Fibroblast of upper back skin (primary cell): ENCODE measurements at places on chromosomes 5 and 9.

DNA sequence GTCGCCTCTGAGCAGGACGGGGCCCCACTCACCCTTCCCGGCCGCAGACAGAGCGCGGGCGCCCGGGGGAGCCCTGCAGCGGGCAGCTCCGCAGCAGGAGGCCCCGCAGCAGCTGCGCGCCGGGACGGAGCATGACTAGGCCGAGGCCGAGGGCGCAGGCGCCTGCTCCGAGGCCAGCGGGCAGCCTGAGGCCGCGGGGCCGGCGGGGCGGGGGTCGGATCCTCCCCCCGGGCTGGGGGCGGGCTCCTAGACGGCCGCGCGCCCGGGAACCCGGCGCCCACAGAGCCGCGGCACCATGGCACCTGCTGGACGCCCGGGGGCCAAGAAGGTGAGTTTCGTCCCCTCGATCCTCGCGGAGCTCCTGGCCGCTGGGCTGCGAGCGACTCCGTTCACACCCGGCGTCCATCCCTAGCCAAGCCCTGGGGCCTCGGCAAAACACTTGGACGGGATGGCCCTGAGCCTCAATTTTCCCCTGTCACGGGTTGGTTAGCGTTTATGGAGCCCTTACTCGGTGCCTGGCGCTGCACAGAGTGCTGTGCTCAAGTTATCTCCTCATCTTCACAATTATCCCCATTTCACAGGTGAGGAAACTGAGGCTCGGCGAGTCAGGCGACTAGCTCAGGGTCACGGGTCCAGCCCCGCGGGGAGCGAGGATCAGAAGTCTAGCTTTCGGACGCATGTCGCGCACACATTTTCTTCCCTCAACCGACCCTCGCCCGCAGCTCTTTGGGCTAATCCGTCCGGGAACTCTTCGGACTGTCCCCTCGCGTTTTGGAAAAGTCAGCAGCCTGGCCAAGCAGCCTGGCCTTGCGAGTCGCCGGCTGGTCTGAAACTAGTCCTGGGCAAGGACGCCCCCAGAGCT lies at the start of the genes BHMT2 and DMGDH:
BHMT2 (plus strand) TSS at position 280 of the 862 bp plus-strand sequence; CDS start at position 296, 16 bp downstream.
DMGDH (minus strand) TSS at position 187 of the 862 bp plus-strand sequence; CDS start at position 133, 54 bp downstream.
- DNase-seq: peak; percentile 55

DNA sequence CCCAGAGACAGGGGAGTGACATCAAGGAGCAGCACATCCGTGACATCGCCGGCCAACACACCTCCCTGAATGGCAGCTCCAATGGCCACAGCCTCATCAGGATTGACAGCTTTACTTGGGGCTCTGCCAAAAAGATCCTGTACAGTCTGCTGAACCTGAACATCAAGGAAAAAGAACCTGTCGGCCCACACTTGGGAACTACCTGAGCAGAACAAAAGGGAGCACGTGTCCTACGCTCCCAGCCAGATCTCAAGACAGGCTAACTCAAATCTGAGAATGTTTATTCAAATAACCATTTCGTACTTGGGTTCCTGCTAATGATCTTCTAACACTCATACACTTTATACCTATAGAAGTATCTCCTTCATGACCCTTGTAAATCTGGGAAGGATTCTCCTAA lies 15.3 kb downstream of the HSPA9 start:
- no peak for DNase-seq

GRCh38 chr5:40432836-40433235 lies 246.9 kb upstream of the PTGER4 start:
- no peak for DNase-seq

DNA sequence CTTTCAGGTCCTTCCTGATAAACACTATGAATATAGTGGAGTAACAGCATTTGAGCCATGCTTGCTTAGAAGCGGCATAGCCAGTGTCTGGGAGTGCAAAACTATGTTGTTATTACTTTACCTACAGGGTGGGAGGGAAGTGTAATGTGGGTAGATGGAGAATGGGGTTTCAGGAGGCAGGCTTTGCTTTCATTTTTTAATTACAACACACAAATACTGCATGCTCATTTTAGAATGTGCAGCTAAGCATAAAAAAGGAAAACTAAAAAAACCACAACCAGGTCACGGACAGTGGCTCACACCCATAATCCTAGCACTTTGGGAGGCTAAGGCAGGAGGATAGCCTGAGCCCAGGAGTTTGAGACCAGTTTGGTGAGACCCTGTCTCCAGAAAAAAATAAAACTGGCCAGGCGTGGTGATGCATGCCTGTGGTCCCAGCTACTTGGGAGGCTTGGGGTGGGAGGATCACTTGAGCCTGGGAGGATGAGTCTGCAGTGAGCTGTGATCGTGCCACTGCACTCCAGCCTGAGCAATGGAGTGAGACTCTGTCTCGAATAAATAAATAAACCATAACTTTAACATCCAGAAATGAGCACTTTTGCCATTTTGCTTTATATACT lies 20.2 kb downstream of the HAVCR1 start:
- no peak for DNase-seq

DNA sequence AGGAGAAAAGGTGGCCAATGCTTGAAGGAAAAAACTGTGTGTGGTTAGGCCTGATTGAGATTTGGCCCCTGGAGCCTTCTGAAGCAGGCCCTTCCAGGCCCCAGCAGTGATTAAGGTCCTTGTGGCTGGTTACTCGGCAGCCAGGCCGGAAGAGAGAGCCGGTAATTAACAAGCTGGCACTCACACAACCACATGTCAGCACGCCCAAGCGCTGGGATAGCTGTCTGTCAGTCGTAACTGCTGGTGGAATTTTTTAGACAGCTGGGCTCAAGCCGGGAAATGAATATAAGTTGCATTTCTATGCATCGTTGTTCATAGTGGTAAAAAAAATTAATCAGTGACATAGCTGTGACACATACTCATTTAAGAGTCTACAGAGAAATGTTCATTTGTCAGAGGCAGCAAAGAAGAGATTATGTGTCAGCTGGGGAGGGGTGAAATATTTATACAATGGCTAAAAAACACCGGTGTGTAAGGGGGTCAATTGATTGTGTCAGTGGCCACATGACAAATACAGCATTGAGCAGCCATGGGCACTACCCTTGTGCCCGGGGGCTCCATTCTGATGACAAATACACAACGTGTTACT lies 13.7 kb upstream of the ARAP3 start:
- DNase-seq: peak; percentile 47

DNA sequence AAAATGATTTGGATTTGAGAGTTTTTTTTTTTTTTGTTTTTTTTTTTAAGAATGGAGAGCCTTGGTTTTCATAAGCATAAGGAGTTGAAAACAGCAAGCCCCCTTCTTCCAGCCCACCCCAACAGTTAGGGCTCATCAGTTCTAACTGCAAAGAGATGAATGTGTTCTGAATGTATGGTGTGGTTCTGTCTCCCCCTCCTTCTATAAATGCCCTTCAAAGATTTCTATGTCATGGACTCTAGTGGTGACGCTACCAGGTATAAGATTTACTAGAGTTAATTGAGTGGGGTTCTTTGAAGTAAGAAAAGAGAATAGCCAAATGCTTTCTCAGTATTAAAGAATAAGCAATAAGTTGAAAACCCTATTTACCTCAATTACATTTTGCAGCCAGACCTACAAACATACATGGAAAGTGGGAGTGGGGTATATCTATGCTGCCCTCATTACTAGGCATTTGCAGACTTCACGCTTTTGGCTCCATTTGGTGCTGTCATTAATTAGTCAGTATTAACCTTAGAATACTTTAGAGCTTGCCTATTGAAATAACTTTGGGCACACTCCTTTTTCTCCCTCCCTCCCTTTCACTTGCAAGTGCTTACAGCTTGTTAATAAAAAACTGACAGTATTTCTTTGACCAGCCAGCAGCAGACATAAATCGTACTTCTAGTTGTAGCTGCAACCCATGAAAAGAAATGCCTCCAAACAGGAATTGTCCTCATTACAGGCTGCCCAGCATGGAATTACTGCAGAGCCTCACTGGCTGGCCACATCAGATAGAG lies 667.2 kb upstream of the ZNF608 start:
- DNase-seq: no peak

- DNase-seq: peak; percentile 19
Observed at GRCh38 chr5:59187857-59188256, 605.0 kb downstream of the RAB3C start.

DNA sequence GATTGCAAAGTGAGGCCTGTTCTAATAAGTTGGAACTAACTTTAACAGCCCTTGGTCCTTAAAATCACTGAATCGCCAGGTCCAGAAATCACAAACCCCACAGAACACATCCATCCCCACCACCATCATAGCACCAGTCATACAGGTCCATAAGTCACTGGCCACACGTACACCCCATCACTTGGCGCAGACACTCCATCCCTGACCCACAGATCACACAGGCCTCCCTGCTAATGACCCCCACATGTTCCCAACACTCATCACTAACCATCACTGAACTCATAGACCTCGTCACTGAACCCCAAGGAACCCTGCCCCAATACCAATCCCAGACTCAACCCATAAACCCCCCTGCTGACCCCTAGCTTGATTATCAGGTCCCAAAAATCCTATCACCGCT lies 41.2 kb upstream of the ZNF300 start:
- peak; percentile 7 for DNase-seq

GRCh38 chr5:2147504-2148311 lies 265.0 kb upstream of the IRX4 start:
- DNase-seq: no peak

DNA sequence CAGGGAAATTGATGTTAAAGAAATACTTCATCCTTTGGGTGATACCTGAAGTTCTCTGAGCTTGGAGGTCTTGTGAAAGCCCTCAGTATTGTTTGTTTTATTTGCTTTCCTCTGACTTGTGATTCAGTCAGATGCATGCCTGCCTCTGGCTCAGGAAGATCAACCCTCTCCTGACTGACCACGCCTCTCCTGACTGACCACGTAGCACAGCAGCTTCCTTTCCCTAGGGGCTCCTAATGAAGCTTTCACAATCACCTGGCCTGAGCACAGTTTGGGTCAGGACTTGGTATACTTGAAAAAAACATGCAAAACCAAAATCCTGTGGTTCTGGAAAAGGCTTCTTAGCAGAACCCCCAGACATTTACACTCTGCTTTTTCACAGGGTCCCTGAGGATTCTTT lies 3.8 kb downstream of the TGFBI start:
- DNase-seq: peak; percentile 80

DNA sequence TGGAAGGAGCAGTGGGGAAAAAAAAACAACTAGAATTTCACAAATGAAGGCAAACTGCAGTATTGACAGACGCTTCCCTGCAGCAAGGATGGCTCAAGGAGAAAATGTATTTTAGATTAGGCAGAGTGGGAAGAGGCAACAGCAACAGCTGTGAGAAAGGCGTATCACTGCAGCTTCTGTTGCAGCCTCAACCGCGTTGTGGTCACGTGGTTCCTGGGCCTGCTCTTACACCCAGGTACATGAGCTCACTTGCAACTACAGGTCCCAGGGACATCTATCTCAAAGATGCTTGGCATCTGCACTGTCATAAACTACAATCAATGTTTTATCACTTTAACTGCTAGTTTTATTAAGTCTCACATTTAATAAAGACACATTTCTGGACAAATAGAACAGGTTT lies 36.0 kb upstream of the GOLM1 start:
- DNase-seq: no peak

GRCh38 chr5:58887721-58888409 lies 305.0 kb downstream of the RAB3C start:
- no peak for DNase-seq

DNA sequence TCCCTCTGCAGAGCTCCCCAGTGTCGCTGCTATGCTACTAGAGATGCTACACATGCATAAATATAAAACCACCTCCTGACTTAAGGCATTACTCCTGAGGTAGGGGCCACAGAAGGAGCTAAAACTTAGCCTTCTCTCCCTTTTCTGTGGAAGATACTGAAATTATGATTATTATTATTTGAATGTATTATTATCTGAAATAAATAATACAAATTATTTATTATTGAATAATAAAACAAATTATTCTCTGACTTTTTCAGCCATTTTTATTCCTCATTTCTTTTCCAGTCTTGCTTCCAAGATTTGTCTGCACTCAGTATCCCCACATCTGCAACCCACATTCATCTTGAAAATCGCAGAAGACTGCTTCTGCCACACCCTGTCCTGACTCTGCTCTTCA lies 414.9 kb upstream of the ACO1 start:
- DNase-seq: no peak

DNA sequence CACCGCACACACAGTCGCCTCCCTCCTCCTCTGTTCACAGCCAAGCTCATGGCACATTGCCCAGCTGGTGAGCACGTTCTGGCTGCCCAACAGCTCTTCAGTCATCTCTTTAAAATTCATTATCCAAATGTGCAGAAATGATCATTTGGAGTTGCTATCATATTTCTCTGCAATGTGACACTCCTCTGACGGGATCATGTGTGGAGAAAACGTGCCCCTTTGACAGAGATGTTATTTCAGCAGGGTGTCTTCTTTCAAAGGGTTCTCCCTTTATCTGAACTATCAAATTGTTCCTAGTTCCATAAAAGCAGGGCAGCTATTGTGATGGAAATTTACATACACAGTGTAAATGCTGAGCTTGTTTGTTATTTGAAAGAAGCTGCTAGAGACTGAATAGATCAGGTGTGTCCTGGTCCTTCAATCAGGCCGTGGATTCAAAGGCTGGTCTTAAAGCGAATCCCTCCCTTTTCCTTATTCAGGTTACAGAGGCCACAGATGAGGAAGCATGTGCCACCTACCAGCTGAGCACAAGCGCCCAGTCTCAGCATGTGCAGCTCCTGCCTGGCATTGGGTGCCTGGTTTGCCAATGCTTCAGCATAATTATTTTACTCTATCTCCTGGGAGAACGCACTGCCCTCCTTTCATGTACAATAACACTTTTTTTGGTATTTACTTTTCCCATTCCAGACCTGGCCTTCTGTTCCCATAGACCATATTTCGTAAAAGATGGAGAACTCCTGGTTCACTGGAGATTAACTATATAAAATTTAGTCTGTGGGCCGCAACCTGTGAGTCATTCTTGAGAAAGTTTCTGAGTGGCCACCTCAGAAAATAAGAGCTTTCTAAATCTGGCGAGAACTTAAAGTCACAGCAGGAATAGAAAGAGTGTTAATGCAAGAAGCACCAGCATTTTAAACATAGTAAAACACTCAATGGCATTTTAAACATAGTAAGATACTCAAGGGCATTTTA lies 433.7 kb downstream of the ENC1 start:
- peak; percentile 89 for DNase-seq

DNA sequence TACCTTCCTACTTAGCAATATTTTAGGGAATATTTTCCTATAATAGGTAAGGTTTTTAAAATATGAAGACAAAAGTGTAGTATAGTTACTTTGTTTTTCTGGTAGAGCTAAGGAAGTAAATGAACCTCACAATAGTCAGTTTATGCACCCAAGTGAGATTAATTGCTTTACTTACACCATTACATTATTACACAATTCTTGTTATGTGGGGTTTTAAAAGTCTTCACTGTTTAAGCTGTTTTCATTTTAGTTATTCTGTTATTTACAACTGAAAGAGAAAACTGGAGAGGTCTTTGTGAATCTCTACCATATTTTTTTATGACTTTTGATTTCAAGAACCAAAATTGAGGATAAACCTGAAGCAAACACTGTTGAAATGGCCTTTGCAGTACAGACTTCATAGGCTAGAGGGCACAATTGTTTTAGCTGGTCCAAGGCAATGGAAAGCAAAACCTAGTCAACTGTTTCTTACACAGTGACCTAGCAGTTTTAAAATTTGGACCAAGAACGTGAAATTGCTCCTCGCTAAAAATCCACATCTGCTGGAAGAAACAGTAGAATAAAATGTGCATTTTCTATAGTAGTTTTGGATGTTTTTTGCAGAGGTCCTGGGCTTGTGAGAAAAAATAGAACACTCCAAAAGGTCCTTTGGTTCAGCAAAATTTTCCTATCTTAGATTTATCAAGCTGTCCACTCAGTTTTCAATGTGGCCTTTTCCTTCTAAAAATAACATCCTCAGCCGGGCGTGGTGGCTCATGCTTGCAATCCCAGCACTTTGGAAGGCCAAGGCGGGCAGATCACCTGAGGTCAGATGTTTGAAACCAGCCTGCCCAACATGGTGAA lies 66.4 kb upstream of the FER start:
- peak; percentile 77 for DNase-seq
